RWPE2 (cell line): ENCODE measurements at places on chromosomes 12 and 14.
A peak's percentile ranks its signal among the peaks of the same experiment; 100 is the strongest.

- H3K4me1 ChIP-seq: peaks cover 8% of the 10 kb centered on the region
- no peak for DNase-seq
- no peaks in the 10 kb centered on the region for H3K27me3 ChIP-seq
These were observed 261.9 kb upstream of the LRIG3 start for GRCh38 chr12:59182191-59182590.

DNA sequence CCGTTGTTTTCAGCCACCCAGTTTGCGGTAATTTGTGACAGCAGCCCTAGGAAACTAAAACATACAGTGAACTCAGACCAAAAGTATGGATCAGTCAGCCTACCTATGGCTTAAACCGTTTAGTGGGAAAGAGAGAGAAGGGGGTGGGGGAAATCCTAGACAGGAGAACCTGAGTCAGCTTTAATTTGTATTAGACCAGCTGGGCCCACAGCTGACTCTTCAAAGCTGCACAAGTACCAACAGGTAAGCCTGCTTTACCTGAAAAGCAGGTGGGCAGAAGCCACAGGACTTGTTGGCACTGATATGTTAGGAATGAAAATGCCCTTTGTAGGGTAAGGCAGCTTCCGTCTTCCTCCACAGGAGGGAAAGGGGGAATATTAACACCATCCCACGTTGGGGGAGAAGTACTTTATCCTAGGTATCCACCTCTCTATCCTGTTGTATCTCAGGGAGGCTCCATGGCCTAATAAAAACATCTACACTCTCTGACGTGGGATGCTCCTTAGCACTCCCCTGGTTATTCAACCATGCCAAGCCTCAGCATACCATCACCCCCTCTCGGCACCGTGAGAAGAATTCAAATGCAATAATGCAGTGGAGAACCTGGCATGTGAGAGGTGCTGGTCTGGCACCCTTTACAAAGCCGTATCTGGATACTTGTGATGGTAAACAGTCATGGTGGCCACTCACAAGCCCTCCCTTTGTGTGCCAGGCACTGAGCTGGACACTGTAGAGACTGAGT lies 70.3 kb downstream of the STON2 start:
- H3K27me3 ChIP-seq: no peaks in the 10 kb centered on the region
- H3K27ac ChIP-seq: peak overlapping the region; percentile 99
- no peak overlapping the region for H3K4me3 ChIP-seq
- H3K36me3 ChIP-seq: no peaks in the 10 kb centered on the region
- peak; percentile 93 for DNase-seq

GRCh38 chr14:60514378-60514740 lies 5.4 kb downstream of the SIX6 start:
- peak overlapping the region; percentile 23 for H3K4me3 ChIP-seq
- peaks cover 95% of the 10 kb centered on the region for H3K27me3 ChIP-seq
- DNase-seq: no peak
- H3K27ac ChIP-seq: no peak overlapping the region

DNA sequence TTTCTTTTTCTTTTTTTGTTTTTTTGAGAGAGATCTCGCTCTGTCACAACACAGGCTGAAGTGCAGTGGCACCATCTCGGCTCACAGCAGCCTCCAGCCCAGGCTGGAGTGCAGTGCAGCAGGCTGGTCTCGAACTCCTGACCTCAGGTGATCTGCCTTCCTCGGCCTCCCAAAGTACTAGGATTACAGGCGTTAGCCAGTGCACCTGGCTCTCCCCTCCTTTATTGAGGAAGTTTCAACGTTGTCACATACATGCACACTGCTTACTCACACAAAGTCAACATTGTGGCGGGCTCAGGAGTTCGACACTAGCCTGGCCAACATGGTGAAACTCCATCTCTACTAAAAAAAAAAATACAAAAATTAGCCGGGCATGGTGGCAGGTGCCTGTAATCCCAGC lies 32.0 kb downstream of the EAPP start:
- H3K4me3 ChIP-seq: no peak overlapping the region
- H3K27me3 ChIP-seq: no peaks in the 10 kb centered on the region
- H3K4me1 ChIP-seq: no peaks in the 10 kb centered on the region
- H3K27ac ChIP-seq: no peak overlapping the region
- no peaks in the 10 kb centered on the region for H3K36me3 ChIP-seq
- no peak for DNase-seq

- no peaks in the 10 kb centered on the region for H3K4me1 ChIP-seq
- peaks cover 2% of the 10 kb centered on the region; the same call in 1 of the 2 replicates for H3K36me3 ChIP-seq
- no peak overlapping the region for H3K4me3 ChIP-seq
- H3K27me3 ChIP-seq: no peaks in the 10 kb centered on the region
- no peak overlapping the region for H3K27ac ChIP-seq
These were observed 45.5 kb downstream of the ZNF664 start for GRCh38 chr12:124018539-124018938.

DNA sequence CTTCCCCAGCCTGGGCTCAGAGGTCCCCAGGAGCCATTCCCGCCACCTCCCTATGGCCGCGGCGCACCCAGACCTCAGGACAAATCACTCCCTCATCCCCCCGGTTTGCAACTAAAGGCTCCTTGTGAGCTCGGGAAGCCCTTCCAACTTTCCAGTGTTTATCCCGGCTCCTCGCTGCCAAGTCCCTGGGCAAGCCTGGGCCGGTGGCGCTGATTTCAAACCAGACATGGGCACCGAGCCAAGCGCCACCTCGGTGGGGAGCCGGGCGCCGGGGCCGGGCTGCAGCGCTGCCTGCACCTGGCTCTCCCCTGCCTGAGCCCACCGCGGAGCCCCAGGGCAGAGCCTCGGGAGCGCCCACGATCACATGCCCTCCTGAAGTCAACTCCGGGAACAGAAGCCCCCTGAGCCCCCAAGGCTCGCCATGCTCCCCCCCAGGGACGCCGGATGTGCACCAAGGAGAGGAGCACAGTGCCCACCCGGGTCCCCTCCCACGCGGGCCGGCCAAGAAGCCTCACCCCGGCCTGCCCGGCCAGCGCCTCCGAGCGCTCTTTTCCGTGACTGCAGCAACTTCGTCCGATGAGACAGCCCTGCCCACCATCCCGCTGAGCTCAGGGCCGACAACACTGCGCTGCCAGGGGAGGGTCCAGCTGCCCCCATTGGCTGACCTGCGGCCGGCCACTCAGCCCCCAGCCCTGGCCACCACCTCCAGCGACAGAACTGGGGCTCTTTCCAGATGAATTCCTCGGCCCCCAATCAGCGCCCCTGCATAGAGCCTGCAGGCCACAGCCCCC lies 50.0 kb downstream of the NCOR2 start:
- H3K4me1 ChIP-seq: peaks cover 38% of the 10 kb centered on the region
- H3K27ac ChIP-seq: peak overlapping the region; percentile 97
- H3K27me3 ChIP-seq: no peaks in the 10 kb centered on the region
- peak; percentile 90 for DNase-seq
- H3K36me3 ChIP-seq: peaks cover 15% of the 10 kb centered on the region; the same call in 1 of the 2 replicates
- H3K4me3 ChIP-seq: peak overlapping the region; percentile 39

DNA sequence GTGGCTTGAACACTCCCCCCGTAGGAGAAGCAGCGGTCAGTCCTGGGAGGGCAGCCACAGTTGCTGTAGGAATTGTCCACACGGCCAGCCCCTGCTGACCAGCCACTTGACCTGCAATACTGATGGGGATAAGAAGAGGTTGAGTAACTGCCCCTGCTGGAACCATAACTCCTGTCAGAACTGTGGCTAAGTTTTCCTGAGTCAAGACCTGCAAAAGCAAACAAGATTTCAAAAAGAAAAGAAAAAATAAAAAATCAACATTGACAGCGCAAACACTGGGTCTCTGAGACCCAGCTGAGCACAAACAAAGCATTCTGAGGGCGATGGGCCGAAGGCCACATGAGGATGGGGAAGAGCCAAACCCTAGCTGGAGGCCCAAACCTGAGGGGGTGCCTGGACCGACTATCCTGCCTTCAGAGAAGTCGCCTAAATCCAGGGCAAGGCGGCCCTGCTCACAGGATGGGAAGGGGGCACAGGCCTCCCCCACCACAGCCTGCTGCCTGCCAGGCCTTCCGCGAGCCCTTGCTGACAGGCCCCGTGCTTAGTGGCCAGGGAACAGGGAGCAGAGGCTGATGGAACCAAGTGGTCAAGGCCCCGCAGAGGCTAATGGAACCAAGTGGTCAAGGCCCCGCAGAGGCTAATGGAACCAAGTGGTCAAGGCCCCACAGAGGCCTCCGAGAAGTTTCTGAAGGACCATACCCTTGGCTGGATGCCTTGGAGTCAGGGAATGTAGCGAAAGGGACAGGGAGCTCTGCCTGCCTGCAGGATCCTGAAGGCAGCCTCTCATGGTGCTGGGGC lies 19.1 kb downstream of the POU6F1 start:
- no peaks in the 10 kb centered on the region for H3K4me1 ChIP-seq
- H3K4me3 ChIP-seq: no peak overlapping the region
- no peaks in the 10 kb centered on the region for H3K27me3 ChIP-seq

DNA sequence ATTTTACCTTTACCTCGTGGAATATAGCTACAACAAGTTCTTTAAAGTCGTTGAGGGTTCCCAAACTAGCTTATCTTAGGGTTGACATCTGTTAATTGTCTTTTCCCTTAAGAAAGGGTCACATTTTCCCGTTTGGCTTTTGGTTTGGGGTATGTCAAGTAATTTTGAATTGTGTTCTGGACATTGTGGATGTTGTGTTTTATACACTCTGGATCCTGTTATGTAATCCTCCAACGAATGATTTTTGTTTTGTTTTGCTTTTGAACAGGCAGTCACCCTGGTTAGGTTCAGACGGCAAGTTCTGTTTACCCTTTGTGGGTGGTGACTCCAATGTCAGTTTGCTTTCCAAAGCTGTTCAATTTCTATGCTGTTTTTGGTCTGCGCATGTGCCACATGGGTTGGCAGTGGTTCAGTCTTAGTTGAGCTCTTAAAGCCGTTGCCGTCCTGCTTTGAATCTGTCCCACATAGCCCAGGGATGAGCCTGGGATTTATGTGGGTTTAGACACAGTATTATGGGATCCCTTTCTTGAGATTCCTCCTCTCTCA lies 84.8 kb downstream of the TESC start:
- DNase-seq: no peak
- no peak overlapping the region for H3K27ac ChIP-seq
- no peaks in the 10 kb centered on the region for H3K27me3 ChIP-seq
- H3K4me1 ChIP-seq: no peaks in the 10 kb centered on the region
- peaks cover 17% of the 10 kb centered on the region for H3K36me3 ChIP-seq

DNA sequence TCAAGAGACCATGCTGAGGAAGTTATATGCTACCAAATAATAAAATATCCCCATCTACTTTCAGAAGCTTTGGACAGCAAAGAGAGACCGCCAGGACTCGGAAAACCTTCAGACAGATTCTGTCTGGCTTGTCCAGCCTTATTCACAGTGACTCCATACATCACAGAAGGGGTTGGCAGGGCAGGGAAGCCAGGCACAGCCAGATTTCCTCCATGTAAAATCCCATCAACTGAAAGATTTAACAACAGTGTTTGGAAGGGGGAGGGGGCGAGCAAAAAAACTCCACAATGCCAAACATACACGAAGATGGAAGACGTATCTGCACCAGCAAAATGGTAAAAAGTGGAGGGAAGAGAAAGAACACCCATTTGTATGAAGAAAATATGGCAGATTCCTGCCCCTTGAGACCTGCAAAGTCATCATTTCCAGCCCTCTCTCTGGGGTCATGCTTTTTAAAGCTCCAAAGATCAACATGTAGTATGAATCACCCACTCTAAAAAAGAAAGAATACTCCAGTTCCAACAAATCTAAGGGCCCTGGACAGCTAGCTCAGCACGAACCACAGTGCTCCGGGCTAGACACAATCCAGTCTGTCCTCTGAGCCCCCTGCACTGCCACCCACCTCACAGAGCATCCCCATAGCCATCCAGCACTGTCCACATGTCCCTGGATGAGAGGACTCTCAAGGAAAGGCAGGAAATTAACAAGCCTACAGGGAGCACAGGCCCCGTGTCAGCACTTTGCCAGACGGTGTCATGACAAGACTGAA lies 116.4 kb downstream of the DICER1 start:
- H3K36me3 ChIP-seq: no peaks in the 10 kb centered on the region
- no peak overlapping the region for H3K27ac ChIP-seq
- H3K4me3 ChIP-seq: no peak overlapping the region
- peaks cover 17% of the 10 kb centered on the region for H3K27me3 ChIP-seq
- no peaks in the 10 kb centered on the region for H3K4me1 ChIP-seq

GRCh38 chr14:68714991-68715924 lies 77.6 kb downstream of the ZFP36L1 start:
- H3K27ac ChIP-seq: no peak overlapping the region
- H3K4me1 ChIP-seq: no peaks in the 10 kb centered on the region
- H3K27me3 ChIP-seq: no peaks in the 10 kb centered on the region
- H3K4me3 ChIP-seq: no peak overlapping the region
- no peaks in the 10 kb centered on the region for H3K36me3 ChIP-seq
- no peak for DNase-seq

DNA sequence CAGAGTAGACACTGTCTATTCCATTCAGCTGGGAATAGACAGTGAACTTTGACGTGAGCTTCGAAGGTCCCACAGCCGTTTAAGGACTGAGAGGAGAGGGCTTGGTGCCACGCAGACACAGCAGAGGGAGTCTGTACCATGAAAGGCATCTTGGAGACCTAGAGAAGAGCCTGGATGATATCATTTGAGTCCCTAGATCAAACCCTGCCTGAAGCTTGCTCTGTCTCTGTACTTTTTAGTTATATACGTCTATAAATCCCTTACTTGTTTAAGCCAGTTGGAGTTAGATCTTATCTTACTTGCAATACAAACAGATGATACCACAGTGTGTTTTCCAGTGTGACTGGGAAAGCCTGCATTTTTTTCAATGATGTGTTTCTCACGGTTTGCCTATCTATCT lies 128.9 kb upstream of the RTL1 start:
- no peak overlapping the region for H3K27ac ChIP-seq
- no peaks in the 10 kb centered on the region for H3K27me3 ChIP-seq
- H3K4me3 ChIP-seq: no peak overlapping the region
- H3K4me1 ChIP-seq: no peaks in the 10 kb centered on the region
- no peaks in the 10 kb centered on the region for H3K36me3 ChIP-seq
- DNase-seq: no peak

DNA sequence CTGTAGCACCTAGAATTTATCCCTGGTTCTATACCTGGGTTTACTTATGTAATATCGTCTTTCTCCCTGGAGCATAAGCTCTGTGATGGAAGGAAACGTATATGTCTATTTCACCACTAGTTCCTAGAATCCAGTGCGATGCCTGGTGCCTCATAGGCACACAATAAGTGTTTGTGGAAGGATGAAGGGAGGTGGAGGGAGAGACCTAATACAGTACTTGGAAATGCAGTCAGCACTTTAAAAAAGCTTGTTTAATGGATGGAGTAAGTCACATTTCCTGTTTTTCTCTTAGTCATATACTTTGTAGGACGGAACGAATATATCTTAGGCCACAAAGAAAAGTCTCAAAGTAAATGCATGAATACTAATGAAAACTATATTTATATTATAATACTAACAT lies 186.5 kb upstream of the HMGA2 start:
- no peak for DNase-seq
- H3K4me1 ChIP-seq: peaks cover 29% of the 10 kb centered on the region
- H3K27ac ChIP-seq: peak overlapping the region; percentile 100
- H3K4me3 ChIP-seq: no peak overlapping the region

GRCh38 chr12:32033406-32033805 lies 73.2 kb upstream of the BICD1 start:
- no peaks in the 10 kb centered on the region for H3K4me1 ChIP-seq
- no peaks in the 10 kb centered on the region for H3K27me3 ChIP-seq
- DNase-seq: no peak
- no peak overlapping the region for H3K4me3 ChIP-seq
- no peaks in the 10 kb centered on the region for H3K36me3 ChIP-seq
- no peak overlapping the region for H3K27ac ChIP-seq
